Esophagus squamous epithelium (tissue), 5 donors: ENCODE measurements at places on chromosomes 16 and 17.
A peak's percentile ranks its signal among the peaks of the same experiment; 100 is the strongest.

- H3K27me3 ChIP-seq: no peaks in the 10 kb centered on the region
- no peak overlapping the region for H3K27ac ChIP-seq
- no peaks in the 10 kb centered on the region for H3K36me3 ChIP-seq
These were observed 18.2 kb downstream of the TMEM92 start for GRCh38 chr17:50292465-50292864.

DNA sequence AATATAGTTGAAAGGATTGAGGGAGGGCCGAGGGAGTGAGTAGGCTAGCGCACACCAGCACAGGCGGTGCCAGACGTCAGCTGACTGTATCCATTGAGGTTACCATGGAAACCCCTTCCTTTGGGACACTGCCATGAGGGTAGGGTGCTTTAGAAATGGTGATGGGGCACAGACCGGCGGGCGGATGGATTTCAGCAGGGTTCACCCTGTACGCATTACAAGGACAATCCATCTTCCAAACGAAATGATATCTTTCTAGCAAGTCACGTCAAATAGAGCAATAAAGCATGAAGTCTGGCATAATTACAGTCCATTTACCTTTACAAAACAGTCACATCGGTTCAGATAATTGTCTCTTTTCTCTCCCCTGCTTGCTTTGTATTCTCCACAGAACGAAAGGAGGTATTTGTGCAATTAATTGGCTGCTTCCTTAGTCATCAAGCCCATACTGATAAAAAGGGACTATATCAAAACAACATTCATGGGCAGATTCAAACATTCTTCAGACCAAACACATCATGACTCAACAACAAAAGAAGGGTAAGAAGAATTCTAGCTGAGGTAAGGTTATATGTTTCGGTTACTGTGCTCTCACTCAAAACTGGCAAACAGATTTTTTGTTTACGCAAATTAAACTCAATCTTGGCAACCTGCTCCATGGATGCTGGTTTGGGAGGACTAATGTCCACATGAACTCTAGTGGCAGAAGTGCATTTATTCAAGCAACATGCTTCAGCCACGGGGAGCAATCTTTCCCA, 140.6 kb downstream of the CDK5R1 start:
- no peak for DNase-seq
- H3K27me3 ChIP-seq: no peaks in the 10 kb centered on the region
- no peak overlapping the region for H3K27ac ChIP-seq
- no peaks in the 10 kb centered on the region for H3K36me3 ChIP-seq
- H3K4me1 ChIP-seq: peaks cover 22% of the 10 kb centered on the region

DNA sequence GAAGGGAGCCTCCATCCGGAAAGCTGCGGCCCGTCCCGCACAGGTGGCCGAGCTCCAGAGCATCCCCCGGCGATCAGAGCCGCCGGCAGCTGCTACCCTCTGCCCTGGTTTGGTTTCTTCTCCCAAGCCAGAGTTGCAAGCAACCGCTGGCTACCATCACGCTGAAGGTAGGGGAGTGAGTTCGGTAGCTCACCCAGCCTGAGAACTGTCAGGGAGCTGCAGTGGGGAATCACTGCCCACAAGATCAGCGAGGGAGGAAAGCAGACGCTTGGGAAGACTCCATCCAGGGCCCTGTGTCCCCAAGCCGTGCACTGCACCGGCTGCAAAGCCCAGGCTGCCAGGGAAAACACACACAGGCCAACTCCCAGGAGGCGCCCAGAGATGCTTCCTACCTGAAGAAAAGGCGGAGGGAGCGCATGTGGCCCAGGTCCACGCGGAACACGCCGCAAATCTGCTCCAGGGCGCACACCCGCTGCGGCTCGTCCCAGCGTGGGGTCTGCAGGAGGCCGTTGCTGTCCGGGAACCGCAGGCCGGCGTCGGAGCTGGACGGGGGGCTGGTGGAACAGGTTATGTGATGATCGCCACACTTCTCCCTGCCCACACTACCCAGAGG, 83.3 kb downstream of the TBC1D16 start:
- DNase-seq: no peak
- H3K27ac ChIP-seq: peak overlapping the region; percentile 67
- no peaks in the 10 kb centered on the region for H3K27me3 ChIP-seq
- peaks cover 33% of the 10 kb centered on the region for H3K4me1 ChIP-seq
- H3K4me3 ChIP-seq: no peak overlapping the region

GRCh38 chr16:21646091-21646490, 6.3 kb downstream of the IGSF6 start:
- peak overlapping the region; percentile 18 for H3K27ac ChIP-seq
- no peaks in the 10 kb centered on the region for H3K36me3 ChIP-seq
- no peak for DNase-seq
- peaks cover 10% of the 10 kb centered on the region for H3K4me1 ChIP-seq
- no peaks in the 10 kb centered on the region for H3K27me3 ChIP-seq
- no peak overlapping the region for H3K4me3 ChIP-seq

- no peak overlapping the region for H3K27ac ChIP-seq
- no peak overlapping the region for H3K4me3 ChIP-seq
- peaks cover 11% of the 10 kb centered on the region for H3K4me1 ChIP-seq
- H3K36me3 ChIP-seq: no peaks in the 10 kb centered on the region
These were observed 170.2 kb downstream of the HS3ST3B1 start for GRCh38 chr17:14471052-14471451.

DNA sequence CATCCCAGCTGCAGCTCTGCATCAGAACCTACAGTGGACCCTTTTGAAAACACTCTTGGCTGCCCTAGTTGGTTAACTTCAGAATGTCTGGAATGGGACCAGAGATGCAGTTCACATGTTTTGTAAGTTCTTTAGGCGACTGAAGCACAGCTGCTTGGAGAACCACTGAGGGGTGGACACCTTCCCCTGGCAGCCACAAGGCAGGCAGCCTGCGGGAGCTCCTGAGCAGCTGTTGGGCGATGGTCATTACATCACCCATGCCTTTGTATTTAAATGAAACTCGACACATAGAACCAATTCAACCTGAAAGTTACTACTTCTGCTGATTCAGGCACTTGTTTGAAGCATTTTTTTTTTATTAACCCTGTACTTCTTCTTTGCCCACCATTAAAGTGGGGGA, 151.5 kb downstream of the LGALS9B start:
- H3K27me3 ChIP-seq: no peaks in the 10 kb centered on the region
- H3K4me3 ChIP-seq: no peak overlapping the region
- H3K4me1 ChIP-seq: peaks cover 7% of the 10 kb centered on the region
- no peaks in the 10 kb centered on the region for H3K36me3 ChIP-seq
- no peak for DNase-seq
